A549 (cell line): ENCODE measurements at places on chromosomes 7 and 10.

- DNase-seq = no peak
These were observed 991 bp downstream of the ZNF239 start for GRCh38 chr10:43573250-43574000.

DNA sequence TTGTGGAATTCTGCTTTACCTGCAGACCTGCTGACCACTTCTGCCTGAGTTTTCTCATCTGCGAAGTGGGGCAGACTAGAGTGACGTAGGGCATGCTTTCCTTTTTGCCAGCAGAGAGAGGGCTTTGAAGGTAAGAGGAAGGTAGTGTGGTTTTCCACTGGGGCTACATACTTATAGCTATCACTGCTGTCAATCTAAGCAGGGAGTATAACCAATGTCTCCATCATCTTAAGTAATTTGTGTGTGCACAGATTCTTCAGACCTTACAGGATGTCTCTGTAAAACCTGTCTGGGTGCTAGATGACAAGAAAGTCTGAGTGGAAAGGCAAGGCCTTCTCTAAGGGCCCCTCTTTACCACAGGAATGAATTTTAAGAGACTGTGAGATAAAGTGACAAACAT, 106.8 kb downstream of the RBM20 start:
- DNase-seq = no peak

GRCh38 chr10:132993271-132994184, 51.2 kb upstream of the CFAP46 start:
- no peak for DNase-seq

- no peak for DNase-seq
These were observed 252.8 kb downstream of the ZMYND11 start for GRCh38 chr10:387909-388660.

GRCh38 chr7:141225916-141226618, 152.2 kb downstream of the TMEM178B start:
- no peak for DNase-seq
